Upper lobe of right lung (tissue), 1 donor: ENCODE measurements at places on chromosomes 16 and 17.
A peak's percentile ranks its signal among the peaks of the same experiment; 100 is the strongest.

DNA sequence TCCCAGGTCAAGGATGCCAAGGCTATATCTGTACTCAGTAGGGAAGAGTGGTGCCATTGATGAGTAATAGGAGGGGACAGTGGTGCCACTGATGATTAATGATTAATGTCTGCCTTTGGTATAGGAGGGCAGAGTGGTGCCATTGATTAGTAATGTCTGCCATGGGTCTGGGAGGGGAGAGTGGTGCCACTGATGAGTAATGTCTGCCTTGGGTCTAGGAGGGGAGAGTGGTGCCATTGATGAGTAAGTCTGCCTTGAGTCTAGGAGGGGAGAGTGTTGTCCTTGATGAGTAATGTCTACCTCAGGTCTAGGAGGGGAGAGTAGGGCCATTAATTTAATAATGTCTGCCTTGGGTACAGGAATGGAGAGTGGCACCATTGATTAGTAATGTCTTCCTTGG, 507.8 kb upstream of the EEF2KMT start:
- no peaks in the 10 kb centered on the region for H3K4me1 ChIP-seq
- no peaks in the 10 kb centered on the region for H3K27me3 ChIP-seq
- H3K4me3 ChIP-seq, result no peak overlapping the region

DNA sequence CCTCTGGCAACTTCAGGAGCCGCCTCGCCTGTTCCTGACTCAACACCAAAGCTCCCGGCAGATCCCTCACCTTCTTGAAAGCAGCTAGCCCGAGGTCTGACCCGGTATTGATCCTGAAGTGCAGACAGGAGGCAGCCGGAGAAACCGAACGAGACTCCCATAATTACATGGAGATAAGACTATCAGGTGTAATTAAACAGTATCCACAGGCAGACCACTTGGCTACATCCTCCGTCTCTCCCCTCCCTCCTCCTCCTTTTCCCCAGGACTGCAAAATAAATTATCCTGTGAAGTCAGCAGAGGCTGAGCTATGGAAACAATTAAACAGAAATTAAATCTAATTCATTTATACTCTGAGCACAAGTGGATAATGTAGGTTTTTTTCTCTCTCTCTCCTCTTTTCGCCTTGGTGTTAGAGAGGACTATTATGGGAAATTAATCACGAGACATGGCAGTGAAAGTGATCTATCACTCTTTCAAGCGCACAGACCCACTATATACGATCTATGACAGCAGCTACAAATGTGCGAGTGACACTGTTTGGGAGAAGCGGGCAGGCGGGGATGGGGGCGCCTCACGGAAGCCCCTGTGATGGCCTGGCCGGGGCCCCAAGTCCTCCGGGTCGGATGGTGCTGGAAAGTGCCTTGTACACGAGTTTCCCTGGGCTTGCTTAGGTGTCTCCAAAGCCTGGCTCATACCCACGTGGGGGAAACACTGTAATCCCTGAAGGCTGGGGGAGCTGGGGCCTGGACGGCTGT, 92.8 kb downstream of the RBFOX3 start:
- H3K27ac ChIP-seq, result no peak overlapping the region
- no peaks in the 10 kb centered on the region for H3K4me1 ChIP-seq
- H3K27me3 ChIP-seq, result peaks cover 36% of the 10 kb centered on the region

- peak overlapping the region; percentile 47 for H3K27ac ChIP-seq
- peak overlapping the region; percentile 19 for H3K4me3 ChIP-seq
- DNase-seq, result peak; percentile 73
Observed at GRCh38 chr16:14364386-14365199, 265.5 kb downstream of the PARN start.

GRCh38 chr17:37796076-37796475, 51.2 kb upstream of the HNF1B start:
- no peaks in the 10 kb centered on the region for H3K36me3 ChIP-seq
- peaks cover 5% of the 10 kb centered on the region for H3K27me3 ChIP-seq
- H3K4me3 ChIP-seq, result no peak overlapping the region
- no peak for DNase-seq
- no peaks in the 10 kb centered on the region for H3K4me1 ChIP-seq

DNA sequence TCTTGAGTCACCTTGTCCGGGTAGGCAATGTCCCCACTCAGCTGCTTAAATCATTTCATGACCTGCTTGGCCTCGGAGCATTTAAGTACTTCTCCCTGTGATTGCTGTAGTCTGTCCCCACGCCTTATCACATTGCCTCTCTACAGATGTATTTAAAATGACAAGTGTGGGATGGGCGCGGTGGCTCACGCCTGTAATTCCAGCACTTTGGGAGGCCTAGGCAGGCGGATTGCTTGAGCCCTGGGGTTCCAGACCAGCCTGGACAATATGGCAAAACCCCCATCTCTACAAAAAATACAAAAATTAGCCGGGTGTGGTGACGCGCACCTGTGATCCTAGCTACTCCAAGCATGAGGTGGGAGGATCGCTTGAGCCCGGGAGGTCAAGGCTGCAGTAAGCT, 1.3 kb upstream of the GJC1 start:
- H3K36me3 ChIP-seq, result no peaks in the 10 kb centered on the region
- no peak overlapping the region for H3K4me3 ChIP-seq
- no peak overlapping the region for H3K27ac ChIP-seq
- no peak for DNase-seq
- H3K27me3 ChIP-seq, result peaks cover 61% of the 10 kb centered on the region
- no peaks in the 10 kb centered on the region for H3K4me1 ChIP-seq

DNA sequence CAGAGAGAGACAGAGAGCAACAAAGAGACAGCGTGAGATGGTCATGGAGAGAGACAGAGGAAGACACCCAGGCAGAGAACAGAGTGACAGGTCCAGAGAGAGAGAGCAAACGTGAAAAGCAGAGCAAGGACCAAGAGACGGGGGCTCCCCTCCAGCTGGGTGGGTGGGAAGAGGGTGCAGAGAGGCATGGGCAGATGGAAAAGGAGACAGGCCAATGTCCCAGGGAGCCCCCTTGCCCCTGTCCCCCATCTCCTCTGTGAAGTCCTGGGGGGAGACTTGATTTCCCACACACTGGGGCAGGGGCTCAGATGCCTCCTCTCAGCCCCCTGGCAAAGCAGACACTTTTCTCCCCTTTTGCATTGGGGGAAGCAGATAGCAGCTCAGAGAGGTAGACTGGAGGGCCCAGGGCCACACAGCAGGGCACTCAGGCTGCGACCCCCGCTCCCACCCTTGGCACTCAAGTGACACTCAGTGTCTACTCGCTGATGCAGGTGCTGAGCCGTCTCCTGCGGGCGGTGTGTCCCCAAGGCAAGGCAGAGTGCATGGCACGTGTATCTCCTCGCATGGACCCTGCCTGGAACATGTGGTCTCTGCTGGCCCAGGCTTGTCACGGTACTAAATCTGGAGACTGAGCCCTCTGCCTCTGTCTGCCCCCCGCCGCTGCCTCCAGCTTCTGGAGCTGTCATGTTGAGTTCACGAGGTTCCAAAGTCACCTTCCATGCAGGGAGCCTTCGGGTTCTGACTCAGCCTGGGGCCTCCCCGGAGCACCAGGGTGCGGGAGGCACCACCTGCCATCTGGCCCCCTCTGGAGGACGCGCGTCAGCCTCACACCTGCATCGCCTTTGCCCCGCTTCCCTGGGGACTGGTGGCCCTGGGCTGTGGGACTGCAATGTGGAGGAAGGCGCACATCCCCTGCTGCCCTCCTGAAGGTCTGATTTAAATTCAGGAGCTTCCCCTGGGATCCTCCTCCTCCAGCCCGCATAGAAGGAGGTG, 215.9 kb upstream of the GSE1 start:
- peaks cover 35% of the 10 kb centered on the region for H3K4me1 ChIP-seq
- no peaks in the 10 kb centered on the region for H3K27me3 ChIP-seq
- H3K36me3 ChIP-seq, result no peaks in the 10 kb centered on the region
- H3K27ac ChIP-seq, result no peak overlapping the region
- H3K4me3 ChIP-seq, result no peak overlapping the region
- DNase-seq, result peak; percentile 60

DNA sequence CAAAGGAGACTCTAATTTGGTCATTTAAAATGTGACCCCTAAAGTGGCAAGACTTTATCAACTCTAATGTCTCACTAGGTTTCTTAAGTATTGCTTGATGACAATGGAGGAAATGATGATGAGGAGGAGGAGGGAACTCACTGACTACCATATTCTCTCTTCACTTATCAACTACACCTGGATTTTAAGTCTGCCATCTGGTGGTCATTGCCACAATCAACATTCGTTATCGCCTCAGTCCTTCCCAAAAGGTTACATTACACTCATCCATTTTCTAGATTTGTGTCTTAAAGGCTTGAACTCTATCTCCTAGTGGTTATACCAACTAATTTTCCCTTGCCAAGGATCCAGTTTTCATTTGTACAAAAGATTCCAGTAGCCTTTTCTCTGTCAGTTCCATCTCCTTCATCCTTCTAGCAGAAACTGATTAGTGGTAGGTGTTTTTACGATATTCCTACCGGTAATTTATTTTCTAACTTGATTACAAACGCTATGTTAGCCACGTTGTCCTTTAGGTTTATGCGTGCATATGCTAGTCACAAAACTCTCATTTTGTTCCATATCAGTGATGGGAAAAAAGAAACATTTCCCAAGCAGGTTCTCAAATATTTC, 114.6 kb upstream of the NOG start:
- H3K27me3 ChIP-seq, result no peaks in the 10 kb centered on the region
- DNase-seq, result no peak
- H3K36me3 ChIP-seq, result no peaks in the 10 kb centered on the region
- H3K4me1 ChIP-seq, result no peaks in the 10 kb centered on the region
- H3K27ac ChIP-seq, result no peak overlapping the region

GRCh38 chr17:39196241-39196807, 1.1 kb downstream of the CACNB1 start:
- H3K27ac ChIP-seq, result peak overlapping the region; percentile 55
- H3K4me3 ChIP-seq, result peak overlapping the region; percentile 85
- DNase-seq, result no peak
- no peaks in the 10 kb centered on the region for H3K27me3 ChIP-seq

- peak overlapping the region; percentile 86 for H3K27ac ChIP-seq
- peak; percentile 86 for DNase-seq
- H3K4me3 ChIP-seq, result peak overlapping the region; percentile 95
- H3K36me3 ChIP-seq, result no peaks in the 10 kb centered on the region
- peaks cover 47% of the 10 kb centered on the region for H3K4me1 ChIP-seq
Observed at GRCh38 chr17:82213251-82214011, 789 bp upstream of the CCDC57 start.

- H3K27ac ChIP-seq, result no peak overlapping the region
- H3K36me3 ChIP-seq, result no peaks in the 10 kb centered on the region
- peaks cover 7% of the 10 kb centered on the region for H3K4me1 ChIP-seq
- no peak for DNase-seq
- no peak overlapping the region for H3K4me3 ChIP-seq
- no peaks in the 10 kb centered on the region for H3K27me3 ChIP-seq
Observed at GRCh38 chr16:25035494-25036405, 20.6 kb upstream of the ARHGAP17 start.

DNA sequence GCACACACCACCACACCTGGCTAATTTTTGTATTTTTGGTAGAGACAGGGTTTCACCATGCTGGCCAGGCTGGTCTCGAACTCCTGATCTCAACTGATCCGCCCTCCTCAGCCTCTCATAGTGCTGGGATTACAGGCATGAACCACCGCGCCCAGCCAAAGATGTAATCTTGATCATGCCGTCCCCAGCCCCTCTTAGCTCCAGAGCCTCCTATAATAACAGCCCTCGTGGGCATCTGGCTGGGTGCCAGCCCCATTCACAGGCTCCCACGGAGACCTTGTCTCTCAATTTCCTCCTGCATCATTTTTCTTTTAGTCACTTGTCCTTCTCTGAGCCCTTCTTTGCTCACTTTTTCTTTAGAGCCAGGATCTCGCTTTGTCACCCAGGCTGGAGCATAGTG, 94.2 kb downstream of the KATNIP start:
- no peaks in the 10 kb centered on the region for H3K27me3 ChIP-seq
- DNase-seq, result no peak
- no peaks in the 10 kb centered on the region for H3K36me3 ChIP-seq
- H3K4me3 ChIP-seq, result no peak overlapping the region
- no peaks in the 10 kb centered on the region for H3K4me1 ChIP-seq

DNA sequence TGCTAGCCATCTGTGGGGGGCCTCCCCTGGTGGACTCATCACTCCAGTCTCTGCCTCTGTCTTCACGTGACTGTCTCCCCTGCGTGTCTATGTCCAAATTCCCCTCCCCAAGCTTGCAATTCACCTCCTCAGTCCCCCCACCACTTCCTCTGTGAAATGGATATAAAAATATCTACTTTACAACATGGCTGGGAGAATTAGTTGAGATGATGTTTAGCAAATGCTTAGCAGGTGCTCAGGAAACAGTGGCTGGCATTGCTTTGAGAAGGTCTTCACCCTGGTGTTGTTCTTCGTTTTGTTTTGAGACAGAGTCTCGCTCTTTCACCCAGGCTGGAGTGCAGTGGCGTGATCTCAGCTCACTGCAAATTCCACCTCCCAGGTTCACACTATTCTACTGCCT, 8.3 kb upstream of the ZCCHC14 start:
- no peaks in the 10 kb centered on the region for H3K36me3 ChIP-seq
- H3K4me1 ChIP-seq, result no peaks in the 10 kb centered on the region
- H3K27ac ChIP-seq, result no peak overlapping the region

DNA sequence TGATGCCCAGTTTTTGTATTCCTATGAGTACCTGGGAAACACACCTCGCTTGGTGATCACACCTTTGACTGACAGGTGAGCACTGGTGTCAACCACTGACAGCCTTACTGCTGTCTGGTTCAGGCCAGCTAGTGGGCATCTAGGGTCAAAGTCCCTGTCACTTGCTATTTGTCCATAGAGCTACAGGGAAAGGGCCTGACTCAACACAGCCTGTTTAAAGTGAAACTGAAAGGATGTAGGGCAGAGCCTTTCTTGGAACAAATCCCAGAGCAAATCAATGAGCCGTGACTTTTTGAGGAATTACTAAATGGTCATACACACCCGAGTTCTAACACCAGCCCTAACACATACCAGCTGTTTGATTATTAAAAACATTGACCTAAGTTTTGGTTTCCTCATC, 106.8 kb downstream of the DNAH9 start:
- H3K4me1 ChIP-seq, result no peaks in the 10 kb centered on the region
- H3K36me3 ChIP-seq, result no peaks in the 10 kb centered on the region
- H3K4me3 ChIP-seq, result no peak overlapping the region
- DNase-seq, result no peak
- no peaks in the 10 kb centered on the region for H3K27me3 ChIP-seq

DNA sequence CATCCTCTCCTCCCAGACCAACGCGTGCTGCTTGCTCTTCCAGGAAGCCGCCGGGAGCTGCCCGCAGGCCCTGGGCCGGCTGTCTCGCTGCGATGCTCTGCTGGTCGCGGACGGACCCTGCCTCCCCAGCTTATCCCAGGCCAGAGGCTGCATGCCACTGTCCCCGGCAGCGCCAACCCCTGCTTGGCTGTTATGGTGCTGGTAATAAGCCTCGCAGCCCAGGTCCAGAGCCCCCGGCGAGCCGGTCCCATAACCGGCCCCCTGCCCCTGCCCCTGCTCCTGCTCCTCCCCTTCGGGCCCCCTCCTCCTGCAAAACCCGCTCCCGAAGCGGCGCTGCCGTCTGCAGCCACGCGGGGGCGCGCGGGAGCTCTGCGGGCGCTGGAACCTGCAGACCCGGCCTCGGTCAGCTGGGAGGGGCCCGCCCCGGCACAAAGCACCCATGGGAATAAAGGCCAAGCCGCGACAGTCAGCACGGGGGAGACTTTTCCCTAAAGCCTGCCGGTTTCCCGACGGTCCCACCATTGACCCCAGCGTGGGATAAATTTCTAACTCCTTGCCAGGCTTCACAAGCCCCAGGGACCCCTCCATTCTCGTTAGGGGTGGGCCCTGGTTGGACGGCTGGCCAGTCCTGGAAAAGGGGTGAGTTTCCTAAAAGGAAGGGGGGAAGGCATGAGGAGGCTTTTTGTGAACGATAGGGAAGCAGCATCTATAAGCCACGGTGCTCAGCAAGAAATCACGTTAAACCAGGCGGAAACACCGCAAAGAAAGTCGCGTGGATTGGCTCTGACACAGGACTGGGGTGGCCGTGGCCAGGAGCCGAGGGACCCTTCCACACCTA, 11.2 kb downstream of the ENPP7 start:
- H3K4me3 ChIP-seq, result no peak overlapping the region
- peaks cover 7% of the 10 kb centered on the region for H3K4me1 ChIP-seq
- H3K27me3 ChIP-seq, result peaks cover 42% of the 10 kb centered on the region
- H3K27ac ChIP-seq, result no peak overlapping the region
